Adipocyte (in vitro differentiated cells): ENCODE measurements at places on chromosomes 1 and 21.

- DNase-seq: no peak
Measured at GRCh38 chr1:183300395-183300794, 114.3 kb downstream of the LAMC2 start.

DNA sequence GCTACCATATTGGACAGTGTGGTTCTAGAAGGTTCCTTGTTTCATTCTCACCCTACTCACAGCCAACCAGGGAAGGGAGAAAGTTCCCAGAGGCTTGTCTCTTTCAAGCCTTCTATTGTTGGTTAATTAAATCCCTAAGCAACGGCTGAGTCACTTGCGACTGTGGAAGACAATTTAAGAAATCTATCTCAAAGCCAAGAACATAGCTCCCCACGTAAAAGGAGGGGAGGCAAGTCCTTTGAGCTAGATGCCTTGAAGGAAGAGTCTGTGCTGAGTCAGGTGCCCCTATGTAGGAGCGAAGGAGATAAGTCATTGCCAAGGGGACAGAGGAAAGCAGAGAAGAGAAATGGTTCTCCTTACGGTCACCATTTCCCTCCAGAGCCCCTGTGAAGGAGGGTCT, 79.4 kb upstream of the PPP2R5A start:
- peak; percentile 24 for DNase-seq

DNA sequence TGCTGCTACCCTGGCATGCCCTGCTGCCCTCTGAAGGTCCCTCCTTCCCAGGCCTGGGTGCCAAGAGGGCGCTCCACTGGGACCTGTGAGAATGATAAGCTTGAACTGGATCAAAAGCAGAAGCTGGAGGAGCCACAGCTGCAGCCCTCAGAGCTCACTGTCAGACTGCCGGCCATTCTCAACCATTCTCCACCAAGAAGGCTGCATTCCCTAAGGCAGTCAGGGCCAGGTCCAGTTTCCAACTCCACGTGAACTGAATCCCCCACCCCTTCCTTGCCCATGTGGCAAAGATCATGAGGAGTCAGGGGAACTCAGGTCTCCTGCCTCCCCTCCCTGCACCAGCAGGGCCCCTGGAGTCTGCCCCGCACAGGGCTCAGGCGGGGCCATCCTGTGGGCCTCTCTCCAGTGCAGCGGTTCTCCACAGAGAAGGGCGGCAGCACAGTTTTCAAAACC, 19.5 kb downstream of the SLC1A7 start:
- DNase-seq: no peak

GRCh38 chr21:44969066-44969670, 29.3 kb downstream of the SLX9 start:
- no peak for DNase-seq

- peak; percentile 85 for DNase-seq
Measured at GRCh38 chr1:54253480-54253879, 53.5 kb downstream of the MRPL37 start.

- DNase-seq: no peak
Measured at GRCh38 chr1:170316270-170316669, 170.5 kb downstream of the NTMT2 start.

DNA sequence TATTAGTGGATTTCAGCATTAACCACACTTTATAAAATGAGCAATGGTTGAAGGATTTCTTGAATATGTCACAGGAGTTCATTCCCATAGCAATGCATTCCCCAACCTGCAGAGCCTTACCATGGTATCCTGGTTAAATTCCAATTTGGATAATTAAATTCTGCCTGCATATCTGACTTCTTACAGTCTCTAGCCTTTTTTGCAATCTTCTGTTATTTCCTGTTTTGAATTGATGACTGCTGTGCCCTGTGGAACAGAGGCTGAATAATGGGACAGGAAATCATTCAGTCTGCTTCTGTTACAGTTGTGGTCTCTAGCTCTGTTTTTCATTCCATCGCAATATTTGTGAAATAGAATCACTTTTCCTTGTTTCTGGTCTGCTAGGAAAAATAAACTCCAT, 1823.9 kb downstream of the PLA2G4A start:
- peak; percentile 81 for DNase-seq

- DNase-seq: no peak
Measured at GRCh38 chr21:45850181-45850580, 131.4 kb upstream of the COL6A1 start.

GRCh38 chr1:54624466-54625464, 1.4 kb upstream of the FAM151A start:
- DNase-seq: no peak

DNA sequence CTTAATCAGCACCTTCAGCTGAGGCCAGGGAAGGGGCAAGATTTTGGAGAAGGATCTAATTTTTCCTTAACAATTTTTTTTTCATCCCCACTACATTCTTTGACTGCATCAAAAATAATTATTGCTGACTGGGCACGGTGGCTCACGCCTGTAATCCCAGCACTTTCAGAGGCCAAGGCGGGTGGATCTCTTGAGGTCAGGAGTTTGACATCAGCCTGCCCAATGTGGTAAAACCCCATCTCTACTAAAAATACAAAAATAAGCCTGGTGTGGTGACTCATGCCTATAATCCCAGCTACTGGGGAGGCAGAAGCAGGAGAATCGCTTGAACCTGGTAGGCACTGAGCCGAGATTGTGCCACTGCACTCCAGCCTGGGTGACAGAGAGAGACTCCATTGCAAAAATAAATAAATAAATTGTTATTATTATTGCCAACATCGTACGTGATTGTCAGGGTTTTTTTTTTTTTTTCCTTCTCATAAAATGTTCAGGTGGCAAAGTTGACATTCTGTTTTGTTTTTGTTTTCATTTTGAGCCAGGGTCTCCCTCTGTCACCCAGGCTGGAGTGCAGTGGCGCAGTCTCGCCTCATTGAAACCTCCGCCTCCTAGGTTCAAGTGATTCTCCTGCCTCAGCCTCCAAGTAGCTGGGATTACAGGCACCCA, 37.3 kb upstream of the MORC3 start:
- DNase-seq: peak; percentile 12

DNA sequence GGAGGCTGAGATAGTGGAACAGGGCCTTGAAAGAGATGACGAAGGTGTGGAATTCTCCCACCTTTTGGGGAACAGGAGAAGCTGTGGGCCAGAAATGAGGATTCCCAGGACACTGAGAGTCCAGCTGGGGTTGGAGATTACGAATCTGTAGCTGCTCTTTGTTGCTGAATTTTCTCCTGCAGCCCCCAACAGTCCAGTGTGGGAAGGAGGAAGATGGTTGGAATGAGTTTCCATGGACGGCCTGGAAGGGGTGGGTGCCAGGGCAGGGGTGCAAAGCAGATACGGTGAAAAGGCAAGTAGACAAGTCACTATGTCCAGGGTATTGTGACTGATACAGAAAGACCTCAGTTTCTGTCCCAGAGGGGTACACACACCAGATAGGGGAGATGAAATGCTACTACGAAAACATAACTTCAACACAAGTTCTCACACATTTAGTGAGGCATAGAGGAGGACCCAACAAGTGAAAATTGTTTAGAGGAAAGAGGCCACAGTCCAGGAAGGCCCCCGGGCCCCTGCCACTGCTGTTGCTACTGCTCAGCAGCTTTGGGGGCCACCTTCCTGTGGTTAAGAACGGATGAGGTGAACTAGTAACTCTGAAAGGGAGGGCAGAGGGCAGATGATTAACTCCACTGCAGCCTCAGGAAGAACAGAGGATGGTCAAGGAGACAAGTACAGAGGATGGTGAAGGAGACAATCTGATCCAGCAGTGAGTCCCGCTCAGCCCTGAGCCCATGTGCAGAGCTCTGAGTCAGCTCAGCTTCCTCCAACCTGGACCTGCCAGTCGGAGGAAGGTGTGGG, 7.3 kb downstream of the CD244 start:
- DNase-seq: no peak

DNA sequence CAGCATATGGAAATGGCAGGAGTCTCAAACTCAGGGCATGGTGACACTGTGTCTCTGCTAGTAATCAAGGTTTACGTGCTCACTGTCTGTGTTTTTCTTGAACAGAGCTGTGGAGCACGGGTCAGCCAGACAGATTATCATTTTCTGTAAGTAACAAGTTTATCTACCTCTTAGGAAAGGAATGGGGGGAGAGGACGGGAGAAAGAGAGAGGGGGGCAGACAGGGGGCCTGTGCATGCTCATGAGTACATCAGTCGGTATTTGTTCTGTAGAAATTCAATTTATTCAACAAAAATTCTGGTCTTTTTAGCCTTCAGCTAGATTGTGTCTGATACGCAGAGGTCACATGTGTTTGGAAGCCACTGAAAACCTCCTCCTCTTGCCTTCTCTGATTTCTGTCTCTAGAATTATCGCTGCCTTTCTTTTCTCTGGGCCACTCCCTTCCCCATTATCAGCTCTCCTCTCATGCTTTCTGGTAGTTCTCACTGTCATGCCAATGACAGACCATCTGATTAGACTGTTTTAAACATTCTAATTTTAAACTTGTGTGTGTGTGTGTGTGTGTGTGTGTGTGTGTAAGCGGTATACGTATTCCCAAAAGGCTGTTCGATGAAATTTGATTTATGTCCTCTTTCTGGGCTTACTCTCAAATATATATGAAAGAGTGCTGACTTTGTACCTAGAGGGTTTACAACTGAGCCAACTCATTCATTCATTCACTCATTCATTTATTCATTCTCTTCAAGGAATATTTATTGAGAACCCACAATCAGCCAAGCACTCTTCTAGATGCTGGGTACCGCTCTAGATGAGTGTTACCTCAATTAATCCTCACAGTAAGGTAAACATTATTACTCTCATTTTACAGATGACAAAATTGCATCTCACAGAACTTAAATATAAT, 636.9 kb downstream of the KIF26B start:
- DNase-seq: no peak

DNA sequence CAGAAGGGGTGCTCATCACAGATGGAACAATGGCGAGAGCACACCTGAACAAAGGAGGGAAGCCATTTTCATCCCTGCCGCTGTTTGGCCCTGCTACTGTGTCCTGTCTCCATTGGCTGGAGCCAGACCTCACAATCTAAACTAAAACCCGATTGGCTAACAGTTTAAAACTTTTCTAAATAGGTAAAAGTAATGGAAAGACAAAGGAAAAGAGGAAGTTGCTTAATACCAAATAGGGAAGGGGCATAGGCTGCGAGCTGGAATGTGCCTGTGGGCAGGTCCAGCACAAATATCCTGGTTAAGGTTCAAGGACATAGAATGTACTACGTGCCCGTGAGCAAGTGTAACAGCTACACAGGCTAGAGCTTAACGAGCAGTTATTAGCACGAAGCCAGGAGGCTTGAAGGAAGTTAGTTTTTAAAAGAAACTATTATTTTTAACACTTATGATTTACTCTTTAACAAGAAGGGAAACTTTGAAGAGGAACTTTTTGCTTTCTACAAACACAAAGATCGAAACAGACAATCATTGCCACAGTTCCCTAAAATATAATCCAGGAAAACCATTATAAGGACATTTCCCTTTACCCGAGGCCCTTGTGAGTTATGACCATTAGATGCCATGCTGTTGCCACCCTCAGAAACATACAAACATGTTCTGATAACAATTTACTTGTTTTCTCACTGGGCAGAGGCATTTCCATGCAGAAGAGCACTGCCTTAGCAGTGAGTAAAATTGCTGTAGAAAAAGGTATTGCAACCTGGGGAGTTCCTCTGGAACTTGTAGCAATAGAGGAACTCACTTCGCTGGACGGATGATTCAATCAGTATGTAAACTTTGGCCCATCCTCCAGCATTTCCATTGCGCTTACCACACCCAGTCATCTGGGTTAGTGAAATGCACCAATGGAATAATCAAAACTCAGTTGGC, 4.8 kb upstream of the PTTG1IP start:
- DNase-seq: no peak

GRCh38 chr1:151635479-151636072, 23.7 kb downstream of the SNX27 start:
- peak; percentile 23 for DNase-seq

- DNase-seq: peak; percentile 94
Measured at GRCh38 chr1:206912445-206913095, 9.2 kb downstream of the FCMR start.

DNA sequence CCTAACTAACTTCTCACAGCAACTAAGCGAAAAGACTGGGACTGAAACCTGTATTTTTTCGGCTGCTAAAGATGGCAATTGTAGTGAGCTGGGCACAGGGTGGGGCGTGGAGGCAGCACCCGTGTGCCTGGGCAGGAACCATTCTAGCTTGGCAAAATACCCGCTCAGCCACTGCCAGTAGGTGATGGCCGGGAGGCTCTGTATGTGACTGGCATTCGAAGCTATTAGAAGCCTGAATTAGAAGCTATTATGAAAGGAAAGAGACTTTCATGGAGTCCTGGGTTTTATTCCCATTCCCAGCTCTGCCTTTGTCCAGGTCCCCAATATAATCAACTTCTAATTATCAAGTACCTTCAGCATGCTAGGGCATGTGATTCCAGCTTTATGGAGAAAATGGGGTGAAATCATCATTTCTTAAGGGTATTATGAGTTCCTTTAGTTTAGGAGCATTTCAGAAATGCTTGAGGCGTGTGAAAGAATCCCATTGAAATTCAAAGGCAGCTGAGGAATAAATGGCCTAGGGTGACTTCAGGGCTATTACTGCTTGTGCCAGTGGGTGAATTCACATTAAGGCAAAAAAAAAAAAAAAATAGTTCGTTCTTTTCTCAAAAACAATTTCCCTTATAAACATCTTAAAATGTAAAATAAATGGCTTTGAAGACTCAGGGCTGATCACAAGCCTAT, 125.6 kb downstream of the KCNN3 start:
- DNase-seq: no peak

GRCh38 chr1:234869182-234870019, 259.2 kb downstream of the TOMM20 start:
- no peak for DNase-seq
